Activated CD4-positive, alpha-beta memory T cell treated with anti-CD3 and anti-CD28 coated beads for 36 hours (primary cell): ENCODE measurements at places on chromosomes 3 and 15. TPM values are rescaled to one million over a fixed set of nuclear protein-coding genes. Genes with fewer than 3 reads are reported as not detected.

DNA sequence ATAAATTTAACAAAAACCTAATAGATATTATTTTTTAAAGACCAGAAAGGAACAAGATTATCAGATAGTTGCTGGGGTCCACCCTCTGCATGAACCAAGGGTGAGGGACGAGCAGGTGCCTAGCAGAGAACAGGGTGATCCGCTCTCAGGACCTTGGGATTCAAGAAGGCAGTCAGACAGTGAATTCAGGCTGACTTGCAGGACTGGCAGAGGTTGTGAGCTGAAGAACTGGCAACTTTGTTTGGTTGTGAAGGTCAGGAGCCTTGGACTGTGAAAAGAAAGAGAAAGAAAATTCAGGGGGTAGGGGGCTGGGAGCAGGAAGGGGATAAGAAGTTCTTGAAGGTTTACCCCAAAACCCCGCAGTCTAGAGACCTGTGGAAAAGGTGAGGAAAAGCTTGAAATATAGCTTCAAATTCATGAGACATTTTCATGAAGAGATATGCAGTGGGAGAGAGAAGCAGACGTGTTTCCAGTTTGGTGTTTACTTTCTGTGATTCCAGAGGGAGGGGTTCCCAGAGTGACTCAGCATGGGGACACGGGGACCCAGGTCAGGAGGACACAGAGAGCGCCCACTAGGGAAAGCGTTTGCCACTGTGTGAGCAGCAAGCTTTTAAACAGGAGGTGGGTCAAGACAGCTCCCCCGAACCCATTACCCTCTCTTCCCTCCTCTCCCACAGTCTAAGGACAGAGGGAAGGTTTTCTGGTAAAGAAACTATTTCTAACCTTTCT, 217.2 kb upstream of the UMPS start:
- peaks cover 6% of the 10 kb centered on the region for H3K27me3 ChIP-seq
- DNase-seq, result no peak
- H3K4me3 ChIP-seq, result no peak overlapping the region

DNA sequence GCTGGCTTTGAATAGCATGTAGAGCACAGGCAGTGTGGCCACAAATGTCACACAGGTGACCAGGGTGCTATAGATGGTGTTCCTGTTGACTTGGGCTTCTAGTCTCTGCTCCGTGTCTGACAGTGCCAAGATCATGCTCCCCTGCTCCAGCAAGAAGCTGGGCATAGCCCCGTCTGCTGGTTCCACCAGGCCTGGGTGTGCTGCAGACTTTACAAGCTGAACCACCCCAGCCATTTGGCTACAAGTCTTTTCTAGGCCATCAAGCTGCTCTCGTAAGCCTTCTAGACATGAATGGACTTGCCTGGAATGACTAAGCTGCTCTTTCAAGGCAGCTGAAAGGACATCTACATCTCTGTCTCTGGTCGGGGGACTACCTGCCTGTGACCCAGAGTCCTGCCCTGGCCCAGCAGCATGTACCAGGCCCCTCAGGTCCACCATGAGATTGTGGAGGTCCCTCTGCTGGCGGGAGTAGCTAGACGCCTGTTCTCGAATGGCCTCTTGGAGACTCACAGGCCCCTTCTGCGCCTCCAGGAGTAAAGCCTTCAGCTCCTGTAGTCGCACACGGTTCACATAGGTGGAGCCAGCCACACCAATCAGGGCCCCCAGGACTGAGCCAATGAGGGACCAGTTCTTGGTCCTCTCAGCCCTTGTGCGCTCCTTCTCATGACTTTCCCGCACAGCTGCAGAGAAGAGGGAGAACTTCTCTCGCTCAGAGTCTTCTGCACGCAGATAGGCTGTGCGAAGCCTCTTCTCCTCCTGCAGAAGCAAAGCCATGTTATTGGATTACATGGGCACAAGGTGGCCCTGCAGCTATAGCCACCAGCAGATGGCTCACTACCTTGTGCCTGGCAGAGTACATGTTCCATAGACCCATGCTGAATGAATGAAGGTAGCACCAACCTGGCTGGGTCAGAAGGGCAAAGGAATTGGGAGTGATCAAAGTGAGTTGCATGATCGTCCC, 2.8 kb upstream of the PLXNB1 start:
- peaks cover 4% of the 10 kb centered on the region for H3K36me3 ChIP-seq
- H3K27ac ChIP-seq, result no peak overlapping the region
- peaks cover 7% of the 10 kb centered on the region for H3K4me1 ChIP-seq
- DNase-seq, result no peak

- no peaks in the 10 kb centered on the region for H3K36me3 ChIP-seq
- H3K4me3 ChIP-seq, result no peak overlapping the region
- peaks cover 26% of the 10 kb centered on the region for H3K4me1 ChIP-seq
- no peak overlapping the region for H3K27ac ChIP-seq
These were observed 95.5 kb downstream of the CCNL1 start for GRCh38 chr3:157064402-157064801.

DNA sequence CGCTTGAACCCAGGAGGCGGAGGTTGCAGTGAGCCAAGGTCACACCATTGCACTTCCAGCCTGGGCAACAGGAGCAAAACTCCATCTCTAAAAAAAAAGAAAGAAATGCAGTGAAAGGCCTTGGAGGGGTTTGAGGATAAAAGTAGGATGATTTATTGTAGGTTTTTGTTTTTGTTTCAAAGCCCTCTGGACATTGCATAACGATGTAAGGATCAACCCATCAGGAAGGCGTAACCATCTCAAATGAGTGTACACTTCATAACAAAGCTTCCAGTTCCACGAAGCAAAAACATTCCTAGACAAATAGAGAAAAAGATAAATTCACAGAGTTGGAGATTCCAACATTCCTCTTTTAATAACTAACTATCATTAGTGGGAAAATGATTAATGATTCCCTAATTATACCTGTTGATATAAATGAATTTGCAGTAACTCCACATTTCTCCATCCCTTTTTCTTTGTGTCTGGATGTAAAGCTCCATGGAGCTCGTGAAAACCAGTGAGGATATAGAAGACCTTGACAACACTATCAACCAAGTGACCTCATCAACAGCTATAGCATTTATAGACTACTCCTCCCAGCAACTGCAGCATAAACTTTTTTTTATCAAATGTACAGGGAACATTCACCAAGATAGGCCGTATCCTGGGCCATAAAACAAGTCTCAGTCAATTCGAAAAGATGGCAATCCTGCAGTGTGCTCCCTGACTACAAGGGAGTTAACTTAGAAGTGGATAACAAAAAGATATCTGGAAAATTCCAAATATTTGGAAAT, 48.7 kb upstream of the PPP4R2 start:
- no peak for DNase-seq
- H3K27me3 ChIP-seq, result peaks cover 2% of the 10 kb centered on the region
- no peak overlapping the region for H3K27ac ChIP-seq
- H3K36me3 ChIP-seq, result no peaks in the 10 kb centered on the region

DNA sequence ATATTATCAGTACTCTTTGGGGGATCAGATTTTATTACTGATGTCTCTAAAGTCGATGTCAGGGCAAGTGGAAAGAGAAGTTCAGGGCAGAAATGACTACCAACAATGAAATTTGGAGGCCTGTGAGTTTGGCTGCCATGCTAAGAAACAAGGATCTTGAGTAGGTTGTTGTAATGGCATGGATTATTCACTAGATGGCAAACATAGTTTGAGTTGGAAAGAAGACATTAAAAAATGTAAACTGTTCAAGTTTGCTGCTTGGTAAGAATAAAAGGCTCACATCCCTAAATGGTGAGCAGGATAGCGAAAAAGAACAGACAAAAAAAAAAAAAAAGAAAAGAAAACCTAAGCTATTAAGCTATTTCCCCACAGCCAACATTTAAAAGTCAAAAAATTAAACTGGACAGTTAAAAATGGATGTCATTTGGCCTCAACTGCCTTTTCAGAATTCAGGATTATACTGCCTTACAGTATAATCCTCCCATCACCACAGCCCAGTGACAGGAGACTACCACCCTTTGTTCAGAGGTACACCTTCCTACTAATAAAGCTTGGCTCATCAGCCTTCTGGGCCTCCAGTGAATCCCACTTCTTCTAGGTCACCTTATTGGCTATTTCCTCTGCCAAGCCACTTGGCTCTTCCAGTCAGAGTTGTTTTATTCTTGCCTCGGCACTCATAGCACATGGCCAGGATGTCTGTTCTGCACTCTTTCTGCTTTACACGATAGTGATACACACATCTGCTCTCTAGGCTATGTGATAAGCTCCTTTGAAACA, 163.7 kb downstream of the PLD1 start:
- H3K4me1 ChIP-seq, result no peaks in the 10 kb centered on the region
- H3K27me3 ChIP-seq, result no peaks in the 10 kb centered on the region
- no peaks in the 10 kb centered on the region for H3K36me3 ChIP-seq

GRCh38 chr15:68311464-68311835, 33.9 kb downstream of the FEM1B start:
- no peak for DNase-seq
- peaks cover 2% of the 10 kb centered on the region for H3K4me1 ChIP-seq
- H3K27ac ChIP-seq, result no peak overlapping the region
- no peaks in the 10 kb centered on the region for H3K36me3 ChIP-seq

The KCNH8 gene
- total RNA-seq, result not detected

The SAMD7 gene
- total RNA-seq, result not detected
